M059J (cell line): ENCODE measurements at places on chromosomes 1 and 21.
A peak's percentile ranks its signal among the peaks of the same experiment; 100 is the strongest.

DNA sequence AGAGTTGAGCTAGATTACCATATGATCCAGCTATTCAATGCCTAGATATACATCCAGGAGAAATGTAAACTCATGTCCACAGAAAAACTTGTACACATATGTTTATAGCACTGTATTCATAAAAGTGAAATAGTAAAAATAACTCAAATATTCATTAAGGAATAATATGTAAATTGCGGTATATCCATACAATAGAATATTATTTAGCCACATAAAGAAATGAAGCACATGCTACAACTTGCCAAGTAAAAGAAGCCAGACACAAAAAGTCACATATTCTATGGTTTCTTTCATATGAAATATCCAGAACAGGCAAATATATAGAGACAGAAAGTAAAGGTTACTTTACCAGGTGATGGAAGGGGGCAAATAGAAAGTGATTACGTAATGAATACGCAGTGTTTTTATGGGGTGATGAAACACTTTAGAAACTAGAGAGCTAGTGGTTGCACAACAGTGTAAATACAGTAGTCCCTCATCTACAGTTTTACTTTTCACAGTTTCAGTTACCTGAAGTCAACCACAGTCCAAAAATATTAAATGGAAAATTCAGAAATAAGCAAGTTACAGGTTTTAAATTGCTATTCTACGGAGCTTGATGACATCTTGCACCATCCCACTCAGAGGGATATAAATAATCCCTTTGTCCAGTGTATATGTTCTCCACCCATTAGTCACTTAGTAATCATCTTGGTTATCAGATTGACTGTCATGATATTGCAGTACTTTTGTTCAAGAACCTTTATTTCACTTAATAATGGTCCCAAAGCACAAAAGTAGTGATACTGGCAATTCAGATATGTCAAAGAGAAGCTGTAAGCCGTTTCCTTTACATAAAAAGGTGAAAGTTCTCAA, 62.3 kb downstream of the ZNF644 start:
- peak; percentile 24 for DNase-seq

DNA sequence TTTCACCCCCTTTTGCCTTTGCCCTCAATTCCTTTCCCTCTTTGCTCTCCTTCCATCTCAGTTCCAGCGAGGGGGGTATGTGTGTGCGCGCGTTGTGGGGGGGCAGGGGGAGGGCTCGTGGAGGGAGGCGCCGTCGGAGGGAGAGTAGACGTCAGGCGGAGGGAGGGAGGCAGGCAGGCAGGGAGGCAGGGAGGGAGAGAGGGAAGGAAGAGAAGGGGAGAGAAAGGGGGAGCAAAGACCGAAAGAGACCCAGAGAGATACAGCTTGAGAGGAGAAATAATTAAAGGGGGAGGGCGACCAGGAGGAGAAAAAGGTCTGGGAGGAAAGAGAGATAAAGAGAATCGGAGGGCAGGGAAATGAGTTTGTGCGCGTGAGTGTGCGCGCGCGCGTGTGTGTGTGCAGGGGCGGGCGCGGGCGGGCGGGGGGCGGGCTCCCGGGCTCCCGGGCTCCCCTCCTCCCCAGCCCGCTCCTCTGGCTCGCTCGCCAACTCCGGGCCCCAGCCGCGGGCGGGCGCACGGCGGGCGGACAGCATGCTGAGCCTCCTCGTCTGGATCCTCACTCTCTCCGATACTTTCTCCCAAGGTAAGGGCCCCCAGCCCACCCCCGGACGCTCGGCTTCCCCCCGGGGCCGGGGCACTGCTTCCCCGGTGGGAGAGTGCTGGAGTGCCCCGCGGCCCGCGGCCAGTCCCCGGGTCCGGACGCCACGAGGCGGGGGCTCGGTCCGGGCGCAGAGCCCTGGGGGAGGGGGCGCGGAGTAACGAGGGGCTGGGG, at the start of gene KIRREL1:
TSS of gene KIRREL1 (plus strand) at position 499 of the 771 bp plus-strand sequence. CDS start at position 531, 32 bp downstream.
- DNase-seq = peak; percentile 69

- peak; percentile 91 for DNase-seq
These were observed at the start of gene NTPCR for GRCh38 chr1:232950197-232951176. NTPCR (plus strand) TSS chr1:232950611; CDS start chr1:232950711, 100 bp downstream.

GRCh38 chr1:27934818-27935549, at the start of gene SMPDL3B:
SMPDL3B (plus strand) TSS chr1:27935000; CDS start chr1:27935184, 184 bp downstream.
- DNase-seq = peak; percentile 55

- no peak for DNase-seq
These were observed 68.3 kb downstream of the PLA2G4A start for GRCh38 chr1:186897008-186897407.

DNA sequence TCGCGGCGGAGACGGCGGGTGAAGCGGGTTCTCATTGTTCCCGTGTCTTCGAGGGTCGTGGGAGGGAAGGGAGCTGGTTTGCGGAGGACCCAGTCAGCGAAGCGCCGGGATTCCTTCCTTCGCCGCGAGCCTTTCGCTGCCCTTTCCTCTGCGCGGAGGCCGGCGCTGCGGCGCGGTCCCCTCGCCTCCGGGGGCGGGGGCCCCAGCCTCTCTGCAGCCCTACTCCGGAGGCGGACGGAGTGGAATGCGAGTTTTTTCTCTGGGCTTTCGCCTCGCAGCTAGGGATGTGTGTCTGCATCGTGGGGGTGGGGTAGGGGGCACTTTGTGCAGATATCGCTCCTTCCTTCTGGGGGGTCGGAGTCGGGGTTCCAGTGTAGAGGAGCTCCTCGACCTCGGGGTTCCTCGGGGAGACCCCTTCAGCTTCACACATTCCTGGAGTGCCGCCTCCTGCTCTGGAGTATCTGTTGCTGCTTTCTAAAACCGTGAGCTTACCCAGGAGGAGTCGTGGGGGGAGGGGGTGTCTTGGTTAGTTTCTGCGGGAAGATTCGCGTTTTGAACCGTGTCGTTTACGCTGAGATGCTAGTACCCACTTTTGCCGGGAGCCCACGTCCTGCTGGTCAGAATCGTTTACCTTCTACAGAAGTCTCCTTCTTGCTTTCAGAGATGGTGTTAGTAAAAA, 595 bp downstream of the RNF2 start:
- peak; percentile 53 for DNase-seq

DNA sequence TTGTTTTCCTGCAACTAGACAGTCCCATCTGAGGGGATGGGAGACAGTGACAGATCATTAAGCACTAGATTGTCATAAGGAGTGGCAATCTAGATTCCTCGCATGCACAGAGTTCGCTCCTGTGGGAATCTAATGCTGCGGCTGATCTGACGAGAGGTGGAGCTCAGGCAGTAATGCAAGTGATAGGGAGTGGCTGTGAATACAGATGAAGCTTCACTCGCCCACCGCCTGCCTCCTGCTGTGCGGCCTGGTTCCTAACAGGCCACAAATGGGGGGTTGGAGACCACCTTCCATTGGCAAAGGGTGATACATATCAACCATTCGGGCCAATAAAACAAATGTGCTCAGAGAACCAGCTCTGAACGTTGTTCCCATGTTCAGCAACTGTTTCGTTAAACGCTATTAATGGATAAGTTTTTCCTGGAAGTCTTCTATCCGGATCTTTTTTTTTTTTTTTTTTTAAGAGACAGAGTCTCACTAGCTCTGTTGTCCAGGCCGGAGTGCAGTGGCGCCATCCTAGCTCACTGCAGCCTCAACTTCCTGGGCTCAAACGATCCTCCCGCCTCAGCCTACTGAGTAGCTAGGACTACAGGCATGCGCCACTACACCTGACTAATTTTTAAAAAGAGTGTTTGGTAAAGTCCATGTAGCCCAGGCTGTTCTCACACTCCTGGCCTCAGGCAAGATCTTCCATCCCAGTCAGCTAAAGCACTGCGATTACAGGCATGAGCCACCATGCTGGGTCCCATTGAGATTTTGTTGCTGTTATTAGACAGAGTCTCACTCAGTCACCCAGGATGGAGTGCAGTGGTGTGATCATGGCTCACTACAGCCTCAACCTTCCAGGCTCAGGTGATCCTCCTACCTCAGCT, 8.7 kb upstream of the RSRP1 start:
- DNase-seq = no peak

- DNase-seq = no peak
These were observed 32.1 kb downstream of the FAM151A start for GRCh38 chr1:54591127-54591756.

GRCh38 chr1:243493156-243494129, 237.6 kb downstream of the SDCCAG8 start:
- DNase-seq = no peak

DNA sequence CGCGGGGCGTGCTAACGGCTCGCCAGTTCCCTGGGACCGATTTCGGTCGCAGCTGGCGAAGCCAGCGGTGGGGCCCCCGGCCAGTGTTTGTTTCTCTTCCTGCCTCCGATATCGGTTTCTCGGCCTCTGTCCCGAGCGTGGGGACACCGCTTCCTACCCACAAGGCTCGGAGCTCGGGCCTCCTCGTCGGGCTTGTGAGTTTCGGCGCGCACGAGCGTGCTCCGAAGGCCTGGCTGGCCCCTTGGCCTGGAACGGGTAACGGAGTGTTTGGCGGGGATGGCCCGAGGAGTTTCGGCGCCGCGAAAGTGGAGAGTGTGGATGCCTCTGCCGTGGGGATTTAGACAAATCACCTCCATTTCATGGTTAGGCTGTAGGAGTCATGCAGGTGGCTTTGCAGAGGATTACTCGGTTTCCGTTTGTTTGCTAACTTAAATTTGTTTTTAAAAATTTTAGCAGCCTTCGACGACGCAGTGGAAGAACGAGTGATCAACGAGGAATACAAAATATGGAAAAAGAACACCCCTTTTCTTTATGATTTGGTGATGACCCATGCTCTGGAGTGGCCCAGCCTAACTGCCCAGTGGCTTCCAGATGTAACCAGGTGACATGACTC, 559 bp downstream of the RBBP4 start:
- DNase-seq = no peak
